ENCODE measurements at places on chromosomes 16 and 17.

DNA sequence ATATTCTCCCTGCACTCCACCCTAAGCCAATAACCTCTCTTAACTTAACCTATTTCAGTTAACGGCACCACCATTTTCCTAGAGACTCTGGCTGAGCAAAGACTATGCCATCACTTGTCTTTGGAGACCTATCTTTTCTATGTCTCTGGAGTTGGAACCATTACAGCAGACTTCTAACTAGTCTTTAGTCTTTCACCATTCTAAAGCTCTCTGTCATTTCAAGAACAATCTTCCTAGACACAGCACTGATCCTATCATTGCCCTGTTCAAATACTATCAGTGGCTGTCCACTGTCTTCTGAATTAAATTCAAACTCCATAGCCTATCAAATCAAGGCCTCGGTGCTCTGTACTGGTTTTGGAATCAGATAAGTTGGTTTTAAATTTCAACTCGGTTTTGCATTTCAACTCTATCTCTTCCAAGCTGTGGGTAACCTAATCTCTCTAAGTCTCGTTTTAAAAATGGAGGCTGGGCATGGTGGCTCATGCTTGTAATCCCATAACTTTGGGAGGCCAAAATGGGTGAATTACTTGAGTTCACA is 31.9 kb downstream of the RNF43 start:
- DNase-seq, result no peak

DNA sequence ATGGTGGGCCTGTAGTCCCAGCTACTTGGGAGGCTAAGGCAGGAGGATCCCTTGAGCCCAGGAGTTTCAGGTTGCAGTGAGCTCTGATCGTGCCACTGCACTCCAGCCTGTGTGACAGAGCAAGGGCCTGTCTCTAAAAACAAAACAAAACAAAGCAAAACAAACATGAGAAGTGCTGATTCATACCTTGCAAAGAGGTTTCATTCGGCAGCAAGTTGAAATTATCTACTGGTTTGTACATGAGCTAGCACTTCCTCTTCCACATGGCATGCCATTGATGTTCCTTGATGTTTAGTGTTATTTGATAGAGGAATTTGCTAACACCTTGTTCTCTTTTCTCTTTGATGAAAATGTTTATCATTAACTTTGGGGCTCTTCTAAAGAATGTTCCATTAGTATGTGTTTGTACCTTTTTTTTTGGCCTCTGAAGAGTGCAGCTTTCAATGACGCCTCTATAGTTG is 50.6 kb downstream of the SPECC1 start:
- DNase-seq, result no peak

GRCh38 chr17:65388911-65389310 is 172.5 kb downstream of the AXIN2 start:
- DNase-seq, result no peak

GRCh38 chr17:80449930-80450576 is 26.4 kb downstream of the NPTX1 start:
- no peak for DNase-seq

GRCh38 chr16:59455497-59455896 is 721.4 kb upstream of the GOT2 start:
- no peak for DNase-seq

- no peak for DNase-seq
Observed at GRCh38 chr17:70661342-70662222, 492.2 kb downstream of the KCNJ2 start.

DNA sequence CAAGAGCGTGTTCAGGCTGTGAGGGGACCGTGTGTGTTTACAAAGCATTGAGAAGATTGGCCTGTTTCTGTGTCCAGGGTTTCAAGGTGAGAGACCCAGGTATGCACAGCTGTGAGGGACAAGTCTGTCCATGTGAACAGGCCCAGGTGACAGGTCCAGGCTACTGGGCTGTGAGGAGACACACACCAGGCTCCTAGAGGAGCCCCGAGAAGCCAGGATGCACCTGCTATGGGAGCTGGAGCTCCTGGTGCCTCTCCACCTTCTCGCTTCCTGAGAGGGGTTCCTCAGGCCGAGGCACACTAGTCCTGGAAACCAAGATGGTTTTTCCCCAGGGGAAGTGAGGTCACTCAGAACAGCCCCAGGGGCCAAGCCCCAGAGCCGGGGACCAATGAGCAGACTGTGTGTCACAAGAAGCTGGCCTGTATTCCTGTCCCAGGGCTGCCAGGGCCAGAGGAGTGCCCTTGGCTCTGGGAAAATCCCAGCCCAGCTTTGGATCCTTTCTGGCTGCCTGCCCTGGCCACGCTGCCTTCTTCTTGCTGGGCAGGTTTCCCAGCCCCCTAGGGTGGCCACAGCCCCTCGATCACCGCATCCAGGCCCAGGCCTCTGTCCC is 153.4 kb upstream of the PLCG2 start:
- no peak for DNase-seq

- no peak for DNase-seq
Observed at GRCh38 chr16:66660422-66661209, 35.9 kb downstream of the CMTM4 start.

DNA sequence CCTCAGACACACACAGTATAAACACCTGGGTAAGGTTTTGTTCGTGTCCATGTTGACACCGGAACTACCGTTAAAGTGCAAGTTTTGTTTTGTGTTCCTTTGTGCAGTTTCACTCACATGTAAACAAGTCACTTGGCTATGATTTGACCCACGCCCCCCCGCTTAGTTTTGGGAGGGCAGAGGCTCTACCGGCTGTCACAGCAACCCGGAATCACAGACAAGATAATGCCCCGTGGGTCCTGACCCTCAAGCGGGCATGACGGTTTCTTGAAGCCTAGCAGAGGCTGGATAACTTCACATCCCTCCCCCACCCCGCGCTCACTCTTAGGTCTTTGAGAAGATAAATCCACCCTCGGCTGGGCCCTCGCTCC is 1.7 kb downstream of the RASD1 start:
- DNase-seq, result peak; percentile 59

- DNase-seq, result no peak
Observed at GRCh38 chr17:17911001-17911613, 61.1 kb downstream of the TOM1L2 start.

DNA sequence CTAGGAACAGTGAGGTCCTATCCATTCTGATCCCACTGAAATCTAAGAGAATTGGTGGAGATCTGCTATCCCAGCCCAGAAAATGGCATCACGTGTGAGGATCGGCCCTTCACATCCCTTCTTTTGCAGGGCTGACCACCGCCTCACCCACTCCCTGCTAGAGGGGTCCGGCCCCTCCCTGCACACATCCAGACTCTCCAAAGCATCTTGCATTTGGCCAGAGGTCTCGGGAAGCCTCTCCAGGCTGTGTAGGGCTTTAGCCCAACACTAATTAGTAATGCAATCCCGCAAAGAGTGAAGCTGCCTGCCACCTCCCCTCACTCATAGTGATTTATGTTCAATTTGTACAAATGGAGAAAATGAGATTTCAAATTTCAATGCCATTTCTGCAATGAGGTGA is 434.4 kb upstream of the ZFHX3 start:
- DNase-seq, result no peak

GRCh38 chr16:85848986-85849385 is 49.5 kb downstream of the COX4I1 start:
- no peak for DNase-seq

GRCh38 chr17:11487469-11487868 is 110.8 kb upstream of the DNAH9 start:
- no peak for DNase-seq

DNA sequence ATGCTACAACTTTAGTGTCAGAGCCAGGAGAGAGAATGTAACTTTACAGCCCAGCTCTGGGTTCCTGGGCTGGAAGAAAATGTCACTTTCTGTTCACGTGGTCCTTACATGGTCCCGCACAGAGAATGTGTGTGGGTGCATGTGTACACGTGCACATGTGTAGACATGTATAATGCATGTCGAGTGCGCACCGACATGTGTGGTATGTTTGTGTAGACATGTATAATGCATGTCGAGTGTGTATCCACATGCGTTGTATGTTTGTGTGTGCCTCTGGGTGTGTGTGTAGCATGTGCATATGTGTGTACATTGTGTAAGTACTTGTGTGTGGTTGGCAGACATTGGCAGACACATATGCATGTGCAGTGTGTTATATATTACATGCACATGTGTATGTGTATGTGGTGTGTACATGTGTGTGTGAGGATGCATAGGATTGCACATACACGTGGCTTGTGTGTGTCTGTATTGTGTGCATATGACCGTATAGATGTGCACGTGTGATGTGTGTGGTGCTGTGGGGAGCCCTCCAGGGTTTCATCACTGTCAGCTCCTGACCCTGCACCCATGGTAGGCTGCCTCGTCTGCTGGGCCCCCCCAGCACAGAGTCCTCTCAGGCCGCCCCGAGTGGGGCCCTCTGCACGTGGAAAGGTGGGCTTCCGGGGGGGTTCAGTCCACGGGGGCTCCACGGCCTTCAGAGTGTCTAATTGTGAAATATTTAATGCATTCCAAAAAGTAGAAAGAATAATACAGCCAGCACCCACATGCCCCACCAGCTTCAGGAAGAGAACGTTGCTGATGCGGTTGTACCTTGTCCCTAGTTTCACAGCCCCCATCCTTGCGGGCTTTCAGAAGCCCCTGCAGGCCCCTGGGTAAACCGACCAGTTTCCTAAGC is 214.2 kb upstream of the GSE1 start:
- DNase-seq, result peak; percentile 56

DNA sequence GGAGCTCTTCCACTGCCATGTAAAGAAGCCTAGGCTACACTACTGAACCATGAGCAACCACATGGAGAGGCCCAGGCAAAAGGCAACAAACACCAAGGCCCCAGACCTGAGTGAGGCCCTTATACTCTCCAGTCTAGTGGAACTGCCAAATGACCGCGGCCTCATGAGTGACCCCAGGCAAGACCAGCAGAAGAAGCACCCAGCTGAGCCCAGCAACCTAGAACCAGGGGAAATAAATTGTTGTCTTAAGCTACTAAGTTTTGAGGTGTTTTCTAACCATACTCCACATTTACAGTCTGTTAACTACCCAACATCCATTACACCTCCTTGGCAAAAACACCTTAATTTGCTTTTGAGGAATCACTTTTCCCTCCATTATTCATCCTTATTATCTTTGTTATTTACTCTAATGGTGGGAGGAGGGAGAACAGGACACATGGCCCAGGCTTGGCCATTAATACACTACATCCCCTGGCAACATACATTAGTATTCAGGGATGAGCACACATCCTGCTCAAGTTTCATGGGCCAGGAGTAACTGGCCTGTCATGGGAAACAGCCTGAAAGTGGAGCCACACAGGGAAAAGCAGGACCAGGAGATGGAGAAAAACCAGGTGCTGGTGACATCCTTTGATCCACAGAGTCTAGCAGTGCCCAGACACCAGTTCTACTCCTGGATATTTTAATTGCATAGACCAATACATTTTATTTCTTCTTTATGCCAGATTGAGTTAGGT is 26.2 kb downstream of the SLC39A11 start:
- no peak for DNase-seq

- no peak for DNase-seq
Observed at GRCh38 chr16:51971184-51971583, 575.8 kb downstream of the TOX3 start.

DNA sequence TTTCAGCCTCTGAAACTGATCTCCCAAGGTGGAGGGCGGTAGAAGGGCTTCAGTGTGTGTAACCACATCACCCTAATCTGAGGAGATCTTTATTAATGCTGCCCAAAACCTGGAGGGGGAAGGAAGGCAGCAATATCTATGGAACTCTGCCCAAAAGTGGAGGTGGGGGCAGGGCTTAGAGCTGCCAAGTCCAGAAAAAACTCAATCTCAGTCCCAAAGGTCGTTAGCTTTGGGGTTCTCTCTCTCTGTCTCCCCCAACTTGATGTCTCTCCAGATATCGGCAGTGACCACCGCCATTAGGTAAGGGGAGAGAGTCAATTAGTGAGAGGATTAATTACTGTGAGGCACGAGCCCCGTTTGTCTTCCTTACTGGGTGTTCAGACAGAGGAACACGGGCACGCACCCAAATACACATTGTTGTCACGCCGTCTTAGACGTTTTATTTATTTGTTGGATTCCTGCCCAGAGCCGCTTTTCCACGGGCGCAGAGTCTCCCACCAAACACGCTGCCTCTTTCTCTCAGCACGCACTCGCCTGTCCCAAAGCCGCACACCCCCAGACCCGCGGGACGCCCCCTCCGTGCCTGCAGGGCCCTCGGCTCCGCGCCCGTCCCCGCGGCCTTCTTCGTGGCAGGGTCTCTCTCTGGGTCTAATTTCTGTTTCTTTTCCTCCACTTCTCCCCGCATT is 5.4 kb upstream of the LHX1 start:
- DNase-seq, result peak; percentile 62

- no peak for DNase-seq
Observed at GRCh38 chr17:27627514-27627913, 3.5 kb upstream of the LGALS9 start.

DNA sequence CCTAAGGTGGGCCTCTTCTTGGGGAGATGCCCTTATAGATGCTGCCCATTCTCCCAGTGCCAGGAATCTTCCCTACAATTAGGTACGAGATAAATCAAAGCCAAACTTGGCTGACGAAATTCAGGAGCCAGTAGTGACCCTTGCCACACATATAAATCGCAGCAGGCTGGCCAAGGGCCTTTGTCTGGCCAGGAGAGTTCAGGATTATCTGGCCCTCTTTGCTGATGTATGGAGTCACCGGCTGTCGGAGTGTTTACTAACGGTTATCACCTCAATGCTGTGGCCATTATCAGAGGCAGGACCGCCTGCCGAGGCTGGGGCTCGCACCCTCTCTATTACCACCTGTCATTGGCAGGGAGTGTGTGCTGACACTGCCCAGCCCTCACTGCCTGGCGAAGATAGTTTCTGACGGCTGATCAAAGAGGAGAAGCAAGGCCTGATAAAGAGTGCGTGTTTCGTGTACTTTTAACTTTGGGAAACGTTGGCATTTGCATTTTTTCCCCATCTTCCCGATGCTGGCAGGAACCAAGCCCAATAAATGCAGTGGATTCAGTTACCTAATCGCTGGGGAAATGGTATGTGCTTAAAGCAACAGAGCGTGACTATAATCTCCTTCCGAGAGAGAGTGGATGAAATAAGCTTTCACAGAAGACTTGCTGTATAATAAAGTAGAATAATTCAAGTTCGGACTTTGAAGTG is 32.8 kb upstream of the TBX2 start:
- no peak for DNase-seq

DNA sequence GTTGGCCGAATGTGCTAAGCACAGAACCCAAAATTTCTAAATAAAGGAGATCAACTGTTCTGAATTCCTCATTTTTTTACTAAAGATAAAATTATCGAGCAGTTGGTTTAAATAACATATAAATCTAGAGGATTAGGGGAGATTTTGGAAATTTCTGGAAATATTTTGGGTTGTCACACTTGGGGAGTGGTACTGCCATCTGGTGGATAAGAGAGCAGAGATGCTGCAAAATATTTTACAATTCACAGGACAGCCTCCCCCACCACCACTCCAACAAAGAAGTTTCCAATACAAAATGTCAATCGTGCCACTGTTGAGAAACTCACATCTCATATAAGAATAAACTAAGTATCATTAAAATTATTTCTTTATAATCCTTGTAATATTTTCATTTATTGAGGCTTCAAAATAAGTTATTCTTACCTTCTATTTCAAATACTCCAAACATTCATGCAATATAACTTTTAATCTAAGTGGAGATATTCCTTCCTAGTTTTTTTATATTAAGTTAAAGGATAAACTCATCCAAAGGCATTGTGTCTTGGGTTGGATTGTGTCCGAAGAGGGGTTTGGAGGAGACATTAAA is 17.0 kb upstream of the ABCA8 start:
- no peak for DNase-seq
